ENCODE measurements at places on chromosomes 13 and 19.

- no peak for DNase-seq
Observed at GRCh38 chr19:5035105-5035761, 66.3 kb downstream of the KDM4B start.

DNA sequence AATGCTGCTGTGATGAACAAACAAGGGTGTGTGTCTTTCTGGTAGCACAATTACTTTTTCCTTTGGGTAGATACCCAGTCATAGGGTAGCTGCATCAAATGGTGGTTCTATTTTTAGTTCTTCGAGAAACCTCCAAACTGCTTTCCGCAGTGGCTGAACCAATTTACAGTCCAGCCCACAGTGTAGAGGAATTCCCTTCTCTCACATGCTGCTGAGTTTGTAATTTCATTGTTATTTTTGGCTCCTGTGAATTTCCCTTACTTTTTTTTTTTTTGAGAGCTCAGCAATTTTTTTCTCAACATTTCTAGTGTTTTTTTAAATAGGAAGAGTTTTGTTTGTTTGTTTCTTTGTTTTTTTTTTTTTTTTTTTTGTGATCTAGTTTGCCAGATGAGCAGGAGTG lies 37.5 kb upstream of the ADGRE1 start:
- no peak for DNase-seq

GRCh38 chr19:12112701-12113100 lies 27.4 kb downstream of the ZNF20 start:
- no peak for DNase-seq

- no peak for DNase-seq
Observed at GRCh38 chr13:78562237-78562889, 41.0 kb downstream of the POU4F1 start.

DNA sequence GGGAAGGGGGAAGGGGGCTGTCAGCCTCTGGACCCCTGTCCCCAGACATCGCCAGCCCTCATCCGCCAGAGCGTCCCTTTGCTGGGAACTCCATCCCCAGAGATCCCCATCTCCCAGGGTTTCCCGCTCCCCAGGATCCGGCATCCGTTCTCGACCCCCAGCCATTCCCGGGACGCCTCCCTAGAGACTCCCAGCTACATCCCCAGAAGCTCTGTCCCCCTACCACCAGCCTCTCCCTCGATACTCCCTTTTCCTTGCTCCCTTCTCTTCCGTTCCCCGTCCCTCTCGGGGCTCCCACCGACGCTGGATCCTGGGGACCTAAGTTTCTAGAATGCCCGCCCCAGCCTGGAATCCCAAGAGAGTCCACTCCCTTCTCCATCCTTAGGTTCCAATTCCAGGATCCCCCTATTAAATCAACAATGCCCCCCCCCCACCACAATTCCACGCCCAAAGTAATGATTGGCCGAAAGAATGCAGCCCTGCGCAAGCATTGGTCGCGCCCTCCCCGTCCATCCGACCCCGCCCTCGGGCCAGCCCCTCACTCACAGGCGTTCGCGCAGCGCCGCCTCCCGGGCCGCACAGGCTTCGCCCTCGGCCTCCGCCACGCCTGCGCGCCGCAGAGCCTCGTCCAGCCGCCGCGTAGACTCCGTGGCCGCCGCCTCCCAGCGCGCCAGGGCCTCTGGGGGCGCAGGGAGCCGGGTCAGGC lies 3.2 kb downstream of the CCDC194 start:
- DNase-seq, result peak; percentile 86

DNA sequence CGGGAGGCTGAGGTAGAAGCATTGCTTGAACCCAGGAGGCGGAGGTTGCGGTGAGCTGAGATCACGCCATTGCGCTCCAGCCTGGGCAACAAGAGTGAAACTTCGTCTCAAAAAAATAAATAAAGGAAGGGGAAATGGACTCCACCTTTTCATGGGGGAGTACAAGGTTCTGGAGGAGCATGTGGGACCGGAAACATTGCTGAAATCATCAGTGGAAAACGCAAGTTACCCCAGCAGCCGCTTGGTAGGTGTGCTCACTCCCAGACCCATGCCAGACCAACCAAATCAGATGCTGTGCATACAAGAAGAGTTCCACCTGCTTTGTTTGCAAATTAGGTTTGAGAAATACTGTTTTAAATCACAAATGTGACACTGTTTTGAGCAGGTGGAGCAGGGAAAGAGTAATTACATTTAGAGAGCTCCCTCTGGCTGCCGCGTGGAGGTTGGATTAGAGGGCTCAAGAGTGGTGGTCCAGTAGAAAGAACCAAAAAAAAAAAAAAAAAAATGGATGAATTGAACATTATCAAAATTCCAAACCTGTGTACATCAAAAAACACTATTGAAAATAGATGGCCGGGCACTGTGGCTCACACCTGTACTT lies 4.9 kb downstream of the ERICH4 start:
- DNase-seq, result no peak

GRCh38 chr13:29817604-29818378 lies 32.6 kb downstream of the UBL3 start:
- DNase-seq, result no peak
